Stimulated activated CD8-positive, alpha-beta memory T cell treated with anti-CD3 and anti-CD28 coated beads, Interleukin-15, amount 100 ng/mL, for 4 hours (primary cell): ENCODE measurements at places on chromosomes 5 and 9.

- DNase-seq: no peak
Measured at GRCh38 chr9:16386007-16386826, 484.3 kb downstream of the BNC2 start.

- DNase-seq: no peak
Measured at GRCh38 chr5:172402531-172403188, 51.7 kb downstream of the SH3PXD2B start.

DNA sequence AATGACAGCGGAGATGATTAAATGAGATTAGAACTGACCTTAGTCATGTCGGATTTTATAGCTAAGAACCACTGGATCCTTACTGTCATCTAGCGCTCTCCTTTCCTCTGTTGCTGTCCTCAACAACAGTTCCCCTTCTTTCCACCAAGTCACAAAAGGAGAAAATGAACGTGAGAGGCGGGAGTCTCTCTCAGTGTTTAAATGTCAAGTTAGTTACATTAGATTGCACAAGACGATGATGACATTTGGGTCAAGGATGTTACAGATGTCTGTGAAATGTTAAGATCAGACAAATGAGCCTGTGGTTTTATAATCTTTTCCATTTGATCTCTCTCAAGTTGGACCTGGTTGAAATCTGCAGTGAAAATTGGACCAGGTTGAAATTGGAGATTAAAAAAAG is 53.5 kb downstream of the FBXO38 start:
- DNase-seq: no peak

DNA sequence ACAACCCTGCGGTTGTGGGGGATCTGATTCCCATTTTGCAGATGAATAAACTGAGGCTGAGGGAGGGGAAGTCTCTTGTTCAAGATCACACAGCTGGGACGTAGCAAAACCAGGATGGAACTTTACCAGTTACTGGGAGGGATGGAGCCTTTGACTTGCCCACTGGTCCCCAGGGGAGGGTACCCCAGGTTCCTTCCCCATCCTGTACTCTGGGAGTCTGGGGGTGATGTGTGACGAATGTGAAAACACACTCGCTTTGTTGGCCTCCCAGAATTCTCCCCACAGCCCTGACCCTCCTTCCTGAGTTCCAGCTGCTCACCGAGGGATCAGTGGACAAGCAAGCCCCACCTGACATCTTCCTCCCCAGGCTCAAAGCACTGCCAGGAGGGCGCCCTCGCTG is 135.1 kb downstream of the NSG2 start:
- no peak for DNase-seq

GRCh38 chr5:154819546-154819945 is 30.9 kb downstream of the FAXDC2 start:
- no peak for DNase-seq

DNA sequence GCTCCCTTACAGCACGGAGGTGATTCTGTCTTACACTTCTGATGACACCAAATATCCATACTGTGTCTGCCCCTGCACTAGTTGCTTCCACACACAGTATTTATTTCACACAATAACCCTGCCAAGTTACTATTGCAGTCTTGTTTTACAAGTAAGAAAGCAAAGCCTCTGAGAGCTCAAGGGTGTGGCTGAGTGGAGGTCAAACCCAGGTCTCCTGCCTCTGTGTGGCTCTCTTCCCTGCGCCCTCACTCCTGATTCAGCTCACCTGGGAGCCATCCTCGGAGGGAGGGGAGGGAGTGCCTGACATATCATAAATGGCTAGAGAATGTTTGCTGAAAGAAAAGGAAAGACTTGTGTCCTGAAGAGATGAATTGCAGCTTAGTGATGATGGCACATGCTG is 41.0 kb downstream of the MVB12B start:
- no peak for DNase-seq

- no peak for DNase-seq
Measured at GRCh38 chr9:136339173-136339957, 12.0 kb downstream of the GPSM1 start.

DNA sequence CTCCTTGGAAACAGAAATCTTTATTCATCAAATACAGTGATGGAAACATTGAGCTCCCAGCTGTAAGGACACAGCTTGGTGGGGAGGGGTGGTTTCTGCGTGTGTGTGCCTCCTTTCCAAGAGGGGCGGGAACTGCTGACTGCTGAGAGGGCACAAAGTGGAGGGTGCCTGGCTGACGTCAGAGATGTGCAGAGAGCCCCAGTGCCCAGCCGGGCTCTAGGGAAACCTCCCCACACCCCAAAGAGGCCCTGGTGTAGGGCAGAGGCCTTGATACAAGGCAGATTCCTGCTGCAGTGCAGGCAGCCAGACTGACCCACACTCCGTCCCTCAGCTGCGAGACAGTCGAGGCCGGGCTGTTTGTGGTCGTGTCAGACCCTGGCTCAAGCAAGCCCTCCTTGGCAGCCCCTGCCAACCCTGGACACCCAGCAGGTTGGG is 191.0 kb downstream of the CACNA1B start:
- no peak for DNase-seq

- no peak for DNase-seq
Measured at GRCh38 chr9:127137640-127138360, 15.4 kb upstream of the ANGPTL2 start.

DNA sequence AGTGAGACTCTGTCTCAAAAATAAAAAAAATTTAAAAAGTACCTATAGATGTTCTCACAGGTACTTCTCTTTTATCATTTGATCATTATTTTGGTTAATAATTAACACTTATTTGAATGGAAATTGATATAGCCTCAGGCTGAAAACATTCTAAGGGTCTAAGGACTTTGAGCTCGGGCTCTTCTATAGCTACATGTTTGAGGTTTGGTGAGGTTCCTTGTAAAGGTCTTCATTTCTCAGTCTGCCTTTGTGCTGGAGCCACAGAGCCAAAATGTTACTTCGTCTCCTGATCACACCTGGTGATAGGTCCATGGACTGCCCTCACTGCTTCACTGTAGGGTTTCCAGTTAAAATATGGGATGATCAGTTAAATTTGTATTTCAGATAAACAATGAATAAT is 22.6 kb downstream of the ARHGEF37 start:
- DNase-seq: no peak

DNA sequence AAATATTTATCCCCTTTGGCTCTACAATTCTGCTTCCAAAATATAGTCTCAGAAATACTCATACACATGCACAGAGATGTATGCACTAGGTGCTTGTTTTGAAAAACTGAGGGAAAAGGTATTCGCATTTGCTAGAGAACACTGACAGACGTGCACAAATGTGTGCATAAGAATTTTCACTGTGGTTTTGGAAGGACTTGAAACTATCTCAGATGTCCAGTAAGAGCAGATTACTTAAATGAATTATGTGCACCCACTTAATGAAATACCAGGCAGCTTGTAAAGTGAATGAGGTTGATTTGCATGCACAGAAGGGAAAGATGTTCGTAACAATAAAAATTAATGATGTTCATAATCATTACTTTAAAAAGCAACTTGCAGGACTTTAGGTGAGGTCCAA is 48.4 kb downstream of the SEC61B start:
- DNase-seq: no peak

DNA sequence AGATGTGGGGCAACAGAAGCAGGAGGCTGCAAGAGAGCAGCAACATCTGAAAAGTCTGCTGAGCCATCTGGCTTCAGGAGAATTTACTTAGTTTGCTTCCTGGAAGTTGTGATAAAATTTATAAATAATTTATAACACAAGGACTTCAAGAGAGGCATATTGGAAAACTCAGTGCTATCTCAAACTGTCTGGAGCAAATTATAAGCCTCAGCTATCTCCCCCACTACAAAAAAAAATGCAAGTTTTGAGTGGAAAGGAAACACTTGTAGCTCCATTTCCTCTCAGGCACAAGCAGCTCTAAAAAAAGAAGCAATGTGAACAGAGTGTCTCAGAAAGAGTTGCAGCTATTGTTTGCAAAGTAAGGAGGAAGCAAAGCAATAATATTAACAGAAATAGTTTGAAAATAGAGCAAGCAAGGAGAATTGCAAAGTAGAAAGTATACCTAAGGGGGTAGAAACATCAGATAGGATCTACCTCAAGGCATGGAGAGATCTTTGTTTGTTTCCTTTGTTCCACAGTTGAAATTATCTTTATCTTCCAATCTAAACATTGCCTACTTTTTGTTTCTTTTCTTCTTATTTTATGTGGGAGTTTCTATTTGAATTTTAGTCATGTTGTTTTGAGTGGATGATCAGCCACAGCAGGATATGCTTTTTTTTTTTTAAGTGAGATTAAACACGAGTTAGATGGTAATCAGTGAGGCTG is 55.9 kb upstream of the IL6ST start:
- DNase-seq: no peak

GRCh38 chr9:8221462-8221861 is 421.9 kb upstream of the DMAC1 start:
- no peak for DNase-seq

GRCh38 chr5:13624283-13625074 is 320.0 kb downstream of the DNAH5 start:
- DNase-seq: no peak

GRCh38 chr5:14669975-14670374 is 5.5 kb downstream of the OTULIN start:
- DNase-seq: no peak

DNA sequence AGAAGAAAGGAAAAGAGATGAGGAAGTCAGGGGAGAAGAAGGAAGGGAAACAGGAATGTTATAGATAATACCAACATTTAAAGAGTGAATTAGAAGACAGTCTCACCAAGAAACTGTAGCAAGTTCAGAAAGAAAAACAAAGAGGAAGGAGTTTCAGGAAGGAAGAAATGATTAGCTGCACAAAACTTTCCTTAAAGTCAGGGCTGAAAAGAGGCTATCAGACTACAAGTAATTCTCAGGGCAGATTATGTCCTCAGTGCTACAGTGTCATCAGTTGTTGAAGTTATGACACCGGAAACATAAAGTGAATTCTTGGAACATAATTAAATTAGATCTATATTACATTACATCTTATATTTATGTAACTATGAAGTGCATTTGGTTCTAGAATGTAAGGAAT is 226.9 kb downstream of the ARRDC3 start:
- no peak for DNase-seq

DNA sequence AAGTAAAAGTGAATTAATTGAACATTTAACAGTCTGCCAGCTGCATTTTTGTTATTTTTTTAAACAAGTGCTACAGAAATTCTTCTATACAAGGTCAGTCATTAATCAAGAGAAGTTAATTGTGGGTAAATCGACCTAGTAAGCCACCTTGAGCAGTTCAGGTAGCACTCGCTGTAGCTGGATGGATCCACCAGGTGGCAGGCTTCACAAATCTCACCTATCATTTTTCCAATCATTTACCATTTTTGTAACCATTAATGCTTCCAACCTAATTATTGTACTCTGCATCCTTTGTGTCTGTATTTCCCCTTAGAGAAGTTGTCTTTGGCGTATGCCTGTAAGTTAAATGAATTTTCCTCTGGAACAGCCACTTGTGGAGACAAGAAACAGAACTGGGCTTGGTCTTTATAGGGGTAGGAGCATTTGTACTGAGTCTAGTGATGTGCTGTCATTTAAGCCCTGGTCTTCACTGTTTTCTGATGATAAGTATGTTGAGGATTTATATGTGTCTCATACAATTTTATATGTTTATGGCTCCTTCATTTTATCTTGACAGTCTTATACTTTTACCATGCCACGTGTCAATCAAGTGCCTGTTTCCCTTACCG is 39.5 kb downstream of the CD180 start:
- DNase-seq: no peak

- DNase-seq: no peak
Measured at GRCh38 chr5:122102825-122103224, 24.8 kb upstream of the LOX start.

DNA sequence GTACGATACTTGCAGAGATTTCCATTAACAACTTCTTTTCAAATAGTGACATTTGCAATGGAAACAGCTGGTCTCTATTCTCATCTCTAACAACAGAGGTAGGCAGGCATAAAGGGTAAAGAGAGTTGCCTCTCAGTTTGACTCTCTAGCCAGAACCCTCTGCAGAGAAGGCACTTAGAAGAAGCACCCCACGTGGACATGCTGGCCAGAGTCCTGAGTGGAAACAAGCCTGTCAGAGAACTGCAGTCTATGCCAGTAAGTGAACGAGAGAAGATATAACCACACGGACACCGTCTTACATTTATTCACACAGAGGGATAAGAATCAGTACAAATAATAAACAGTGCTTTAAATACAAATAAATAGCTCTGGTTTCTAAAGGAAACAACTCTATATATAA is 11.0 kb upstream of the LHX6 start:
- no peak for DNase-seq

GRCh38 chr5:17018871-17019270 is 82.8 kb upstream of the MYO10 start:
- no peak for DNase-seq

DNA sequence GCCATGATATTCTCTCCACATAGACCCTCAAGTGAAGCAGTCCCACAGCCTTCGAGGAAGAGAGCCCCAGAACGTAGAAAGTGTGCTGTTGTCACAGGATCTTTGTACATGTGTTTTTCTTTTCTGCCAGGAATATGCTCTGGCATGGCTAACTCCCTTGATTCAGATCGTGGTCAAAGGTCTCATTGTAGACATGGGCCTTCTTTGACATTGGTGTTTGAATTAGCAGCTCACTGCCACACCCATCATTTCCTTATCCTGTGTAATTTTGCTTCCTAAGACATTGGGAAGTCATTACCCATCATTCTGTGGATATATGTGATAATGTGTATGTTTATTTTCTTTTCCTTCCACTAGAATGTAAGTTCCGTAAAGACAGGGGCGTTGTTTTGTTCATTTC is 25.5 kb downstream of the MTRR start:
- no peak for DNase-seq

- DNase-seq: no peak
Measured at GRCh38 chr9:88813638-88814209, 177.5 kb upstream of the S1PR3 start.

DNA sequence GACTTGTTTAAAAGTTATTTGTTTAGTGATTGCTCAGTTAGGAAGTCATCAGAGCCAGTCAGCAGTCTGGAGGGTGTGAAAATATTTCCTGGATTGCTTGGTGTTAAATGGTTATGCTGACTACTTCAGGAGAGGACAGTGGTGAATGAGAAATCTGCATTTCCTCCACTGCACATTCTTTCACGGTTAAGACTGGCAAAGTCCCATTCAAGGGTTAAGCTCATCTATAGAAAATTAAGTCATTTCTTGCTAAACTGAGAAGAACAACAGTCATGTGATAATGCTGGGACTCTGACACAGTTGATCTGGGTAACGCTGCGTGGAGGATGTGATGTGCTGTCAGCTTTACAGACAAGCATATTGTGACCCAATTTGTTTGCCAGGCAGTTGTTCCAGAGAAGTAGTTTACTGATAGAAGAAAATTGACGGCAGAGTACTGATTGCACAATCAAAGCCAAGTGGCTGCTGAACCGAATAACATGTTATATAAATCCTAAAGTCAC is 80.4 kb downstream of the GRAMD2B start:
- DNase-seq: no peak

GRCh38 chr5:71903808-71904207 is 184.7 kb downstream of the CARTPT start:
- no peak for DNase-seq

GRCh38 chr5:56530626-56531138 is 284.7 kb upstream of the MAP3K1 start:
- no peak for DNase-seq
